ENCODE measurements at places on chromosomes 2 and 18.
A peak's percentile ranks its signal among the peaks of the same experiment; 100 is the strongest.

DNA sequence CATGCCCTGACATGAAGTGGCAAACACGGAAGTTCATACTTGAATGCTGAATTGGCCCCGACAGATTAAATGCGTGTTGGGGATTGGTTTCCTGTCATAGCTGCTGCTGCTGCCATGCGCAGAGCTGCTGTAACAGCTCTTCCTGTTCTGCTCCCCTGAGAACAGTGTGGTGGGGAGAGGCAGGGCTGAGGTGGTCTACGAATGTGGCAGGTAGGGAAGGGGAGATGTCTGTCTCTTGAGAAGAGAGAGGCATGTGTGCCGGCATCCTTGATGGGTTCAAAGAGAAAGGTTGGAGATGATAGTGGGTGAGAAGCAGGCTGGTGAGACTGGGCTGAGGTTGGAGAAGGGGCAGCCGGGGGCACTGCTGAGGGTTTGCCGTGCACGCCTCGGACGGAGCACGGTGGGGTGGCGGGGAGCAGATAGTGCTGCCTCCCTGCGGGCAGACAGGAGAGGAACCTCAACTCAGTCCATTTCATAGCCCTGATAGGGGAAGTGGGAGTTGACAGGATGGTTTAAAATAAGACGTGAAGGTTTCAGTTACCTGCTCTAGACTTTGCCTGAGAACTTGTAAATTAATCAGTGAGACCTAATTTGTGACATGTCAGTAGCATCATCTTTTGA is 46.1 kb downstream of the TMEM185B start:
- DNase-seq, result peak; percentile 88

DNA sequence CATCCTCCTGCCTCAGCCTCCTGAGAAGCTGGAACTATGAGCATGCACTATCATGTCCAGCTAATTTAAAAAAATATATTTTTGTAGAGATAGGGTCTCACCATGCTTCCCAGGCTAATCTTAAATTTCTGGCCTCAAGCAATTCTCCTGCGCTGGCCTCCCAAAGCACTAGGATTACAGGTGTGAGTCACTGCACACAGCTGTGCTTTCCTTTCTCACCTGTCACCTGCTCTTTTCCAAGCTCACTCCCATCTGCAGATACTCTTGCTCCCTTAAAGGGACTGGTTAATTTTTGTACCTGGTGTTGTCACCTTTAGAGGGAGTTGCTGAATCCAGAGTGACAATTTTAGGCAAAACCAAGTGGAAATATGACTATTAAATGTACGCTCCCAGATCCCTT is 178.2 kb downstream of the LOXHD1 start:
- DNase-seq, result no peak

GRCh38 chr2:215664847-215665525 is 229.1 kb upstream of the FN1 start:
- no peak for DNase-seq

GRCh38 chr2:65098741-65099140 is 31.2 kb downstream of the RAB1A start:
- DNase-seq, result no peak

GRCh38 chr2:239569401-239570090 is 168.7 kb upstream of the HDAC4 start:
- no peak for DNase-seq

GRCh38 chr2:47402555-47402804 is 476 bp upstream of the MSH2 start:
- no peak for DNase-seq

DNA sequence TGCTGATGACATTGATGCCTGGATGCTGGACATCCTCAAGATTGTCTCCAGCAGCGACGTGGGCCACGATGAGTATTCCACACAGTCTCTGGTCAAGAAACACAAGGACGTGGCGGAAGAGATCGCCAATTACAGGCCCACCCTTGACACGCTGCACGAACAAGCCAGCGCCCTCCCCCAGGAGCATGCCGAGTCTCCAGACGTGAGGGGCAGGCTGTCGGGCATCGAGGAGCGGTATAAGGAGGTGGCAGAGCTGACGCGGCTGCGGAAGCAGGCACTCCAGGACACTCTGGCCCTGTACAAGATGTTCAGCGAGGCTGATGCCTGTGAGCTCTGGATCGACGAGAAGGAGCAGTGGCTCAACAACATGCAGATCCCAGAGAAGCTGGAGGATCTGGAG is 94.1 kb upstream of the EML6 start:
- DNase-seq, result no peak

GRCh38 chr2:231068525-231069222 is 12.0 kb downstream of the PSMD1 start:
- no peak for DNase-seq

- DNase-seq, result no peak
These were observed 52.7 kb upstream of the CRIM1 start for GRCh38 chr2:36302911-36303310.

DNA sequence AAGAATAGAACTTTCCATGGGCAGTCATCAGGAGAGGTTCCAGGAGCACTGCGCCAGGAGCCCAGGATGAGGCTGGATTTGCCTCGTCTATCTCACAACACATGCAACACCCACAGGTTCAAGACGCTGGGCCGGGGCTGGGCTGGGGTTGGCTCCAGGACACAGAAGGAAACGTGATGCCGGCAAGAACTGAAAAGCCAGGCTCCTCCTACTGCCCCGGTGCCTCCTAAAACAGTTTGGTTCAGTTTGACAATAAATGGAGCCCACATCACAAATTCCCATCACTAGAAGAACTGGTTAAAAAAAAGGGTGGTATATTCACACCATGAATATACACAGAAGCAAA is 75.9 kb downstream of the INHBB start:
- no peak for DNase-seq

- peak; percentile 51 for DNase-seq
These were observed at the start of gene THSD7B for GRCh38 chr2:136765256-136766072. Gene THSD7B (plus strand): TSS chr2:136765545. CDS start chr2:136882179, 116,634 bp downstream.

Data from activated CD8-positive, alpha-beta memory T cell treated with anti-CD3 and anti-CD28 coated beads, Interleukin-2, amount 50 U/mL, for 48 hours (primary cell).